ENCODE measurements at places on chromosomes 6 and 20. TPM values are rescaled to one million over a fixed set of nuclear protein-coding genes. Genes with fewer than 3 reads are reported as not detected.

The DNMT3B gene
- total RNA-seq, result 0.41 TPM

The ACOT13 gene
- 8.8 TPM for total RNA-seq

The C6orf58 gene
- not detected for total RNA-seq

The PNLDC1 gene
- 5.6 TPM for total RNA-seq

The MATN4 gene
- 0.34 TPM for total RNA-seq

The RALGAPA2 gene
- 53.2 TPM for total RNA-seq

The GFOD1 gene
- total RNA-seq, result 10.0 TPM

The CD24 gene
- 59.4 TPM for total RNA-seq

The APCDD1L gene
- total RNA-seq, result 0.46 TPM

- H3K4me1 ChIP-seq, result no peaks in the 10 kb centered on the region
- H3K4me3 ChIP-seq, result no peak overlapping the region
- no peaks in the 10 kb centered on the region for H3K27me3 ChIP-seq
- no peaks in the 10 kb centered on the region for H3K36me3 ChIP-seq
These were observed 479.1 kb upstream of the GJE1 start for GRCh38 chr6:141653590-141653989.

DNA sequence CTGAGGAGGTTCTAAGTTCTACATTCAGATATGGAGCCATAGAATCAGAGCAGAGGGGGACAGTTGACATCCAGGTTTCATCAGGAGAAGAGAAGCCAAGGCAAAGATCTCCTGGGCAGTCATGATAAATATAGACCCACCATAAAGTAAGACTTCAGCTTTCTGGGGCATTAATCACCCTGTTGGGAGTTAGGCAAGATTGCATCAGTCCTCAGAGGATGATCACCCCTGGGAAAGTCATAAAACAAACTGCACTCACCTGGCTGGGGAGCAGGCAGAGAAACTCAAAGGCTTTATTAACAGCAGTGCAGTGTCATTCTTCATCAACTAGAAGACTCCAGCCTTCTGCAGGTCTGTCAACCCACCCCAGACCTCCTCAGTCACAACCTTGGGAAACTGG, 301.3 kb upstream of the JARID2 start:
- H3K27ac ChIP-seq, result no peak overlapping the region
- no peaks in the 10 kb centered on the region for H3K36me3 ChIP-seq
- no peak for DNase-seq
- no peaks in the 10 kb centered on the region for H3K27me3 ChIP-seq

GRCh38 chr20:59004493-59004762, 2.6 kb downstream of the CTSZ start:
- no peaks in the 10 kb centered on the region for H3K27me3 ChIP-seq
- no peak for DNase-seq
- H3K4me3 ChIP-seq, result no peak overlapping the region
- peaks cover 8% of the 10 kb centered on the region for H3K36me3 ChIP-seq

- no peak overlapping the region for H3K4me3 ChIP-seq
- H3K4me1 ChIP-seq, result no peaks in the 10 kb centered on the region
- H3K27ac ChIP-seq, result no peak overlapping the region
- DNase-seq, result no peak
These were observed 252.0 kb upstream of the FLRT3 start for GRCh38 chr20:14589383-14589782.

- H3K27me3 ChIP-seq, result no peaks in the 10 kb centered on the region
- no peak overlapping the region for H3K27ac ChIP-seq
- DNase-seq, result peak; percentile 41
- H3K4me3 ChIP-seq, result no peak overlapping the region
- H3K4me1 ChIP-seq, result peaks cover 8% of the 10 kb centered on the region
These were observed 46.1 kb downstream of the LYRM4 start for GRCh38 chr6:5214570-5215052.

DNA sequence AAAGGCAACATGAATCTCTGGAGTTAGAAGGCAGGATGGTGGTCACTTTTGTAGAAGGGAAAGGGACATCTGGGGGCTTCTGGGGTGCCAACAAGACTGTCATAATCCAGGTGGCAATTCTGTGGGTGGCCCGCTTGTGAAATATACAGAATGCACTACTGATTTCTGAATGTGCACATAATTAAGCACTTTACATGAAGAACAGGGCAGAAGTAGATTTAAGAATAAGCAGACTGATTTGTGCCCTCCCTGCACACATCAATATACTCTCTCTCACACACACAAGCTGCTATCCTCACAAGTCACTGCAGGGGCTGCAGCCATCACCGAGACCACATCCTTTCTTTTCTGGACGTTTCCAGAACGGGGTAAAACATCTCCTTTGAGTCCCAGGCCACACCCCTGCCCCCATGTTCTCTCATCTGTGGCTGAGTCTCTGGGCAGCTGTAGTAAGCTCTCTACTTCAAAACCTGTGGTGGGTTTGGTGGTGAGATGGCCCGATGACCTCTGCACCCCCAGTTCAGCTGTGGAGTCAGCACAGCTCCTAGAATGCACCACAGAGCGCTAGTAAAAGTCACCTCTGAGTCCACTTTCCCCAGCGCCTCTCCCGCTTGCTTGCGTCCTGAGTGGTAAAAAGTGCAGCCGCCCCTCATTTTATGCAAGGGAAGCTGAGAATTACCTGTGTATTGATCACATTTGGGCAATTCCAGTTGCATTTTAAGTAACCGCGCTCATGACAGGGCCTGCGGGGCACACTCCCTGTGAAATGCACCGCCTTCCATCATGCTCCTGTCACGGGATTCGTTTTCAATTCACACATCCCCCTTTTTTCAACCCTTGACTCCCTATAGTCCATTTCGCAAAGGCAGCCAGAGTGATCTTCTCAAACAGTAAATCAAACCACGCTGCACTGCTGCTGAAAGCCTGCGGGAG, 115.5 kb downstream of the NFATC2 start:
- H3K4me1 ChIP-seq, result no peaks in the 10 kb centered on the region
- no peak for DNase-seq
- H3K27ac ChIP-seq, result no peak overlapping the region
- H3K27me3 ChIP-seq, result no peaks in the 10 kb centered on the region
- no peak overlapping the region for H3K4me3 ChIP-seq

- H3K27ac ChIP-seq, result no peak overlapping the region
- H3K27me3 ChIP-seq, result no peaks in the 10 kb centered on the region
- no peaks in the 10 kb centered on the region for H3K4me1 ChIP-seq
- no peak for DNase-seq
- H3K36me3 ChIP-seq, result no peaks in the 10 kb centered on the region
These were observed 32.9 kb upstream of the RPL7L1 start for GRCh38 chr6:42846505-42846904.

- no peaks in the 10 kb centered on the region for H3K4me1 ChIP-seq
These were observed 65.0 kb downstream of the KIZ start for GRCh38 chr20:21190869-21191268.

DNA sequence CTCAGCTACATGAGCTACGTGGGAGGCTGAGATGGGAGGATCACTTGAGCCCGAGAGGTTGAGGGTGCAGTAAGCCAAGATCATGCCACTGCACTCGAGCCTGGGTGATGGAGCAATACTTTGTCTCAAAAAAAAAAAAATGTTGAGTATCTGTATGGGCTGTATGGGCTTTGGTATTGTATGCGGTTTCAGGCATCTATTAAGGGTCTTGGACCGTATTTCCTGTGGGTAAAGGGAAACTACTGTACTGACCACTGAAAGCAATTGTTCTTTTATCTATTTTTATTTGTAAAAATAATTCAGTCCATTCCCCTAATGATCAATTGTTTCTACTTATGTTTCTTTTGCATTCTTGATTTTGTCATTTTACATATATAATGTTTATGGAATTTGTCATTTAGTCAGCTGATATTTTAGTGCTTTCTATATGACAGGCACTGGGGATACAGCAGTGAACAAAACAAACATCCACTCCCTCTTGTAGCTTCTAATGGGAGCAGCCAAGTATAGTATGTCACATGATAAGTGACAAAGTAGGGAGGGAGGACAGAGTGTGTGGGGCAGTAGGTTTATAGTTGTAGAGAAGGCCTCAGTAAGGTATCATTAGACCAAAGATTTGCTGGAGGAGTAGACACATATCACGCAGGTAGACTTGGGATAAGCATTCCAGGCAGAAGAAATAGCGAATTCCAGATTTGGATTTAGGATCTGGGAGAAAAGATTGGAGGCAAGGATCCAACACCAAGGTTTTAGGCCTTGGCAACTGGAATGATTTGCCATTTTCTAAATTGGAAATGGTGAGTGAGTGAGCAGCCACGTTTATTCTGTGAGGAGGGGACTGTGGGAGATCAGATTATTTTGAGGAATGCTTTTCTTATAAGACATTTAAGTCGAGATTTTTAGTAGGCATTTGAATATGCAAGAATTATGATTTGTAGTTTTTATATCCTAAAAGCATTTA, 6.0 kb downstream of the PCMT1 start:
- no peak overlapping the region for H3K27ac ChIP-seq
- no peak overlapping the region for H3K4me3 ChIP-seq
- H3K4me1 ChIP-seq, result no peaks in the 10 kb centered on the region
- no peak for DNase-seq

DNA sequence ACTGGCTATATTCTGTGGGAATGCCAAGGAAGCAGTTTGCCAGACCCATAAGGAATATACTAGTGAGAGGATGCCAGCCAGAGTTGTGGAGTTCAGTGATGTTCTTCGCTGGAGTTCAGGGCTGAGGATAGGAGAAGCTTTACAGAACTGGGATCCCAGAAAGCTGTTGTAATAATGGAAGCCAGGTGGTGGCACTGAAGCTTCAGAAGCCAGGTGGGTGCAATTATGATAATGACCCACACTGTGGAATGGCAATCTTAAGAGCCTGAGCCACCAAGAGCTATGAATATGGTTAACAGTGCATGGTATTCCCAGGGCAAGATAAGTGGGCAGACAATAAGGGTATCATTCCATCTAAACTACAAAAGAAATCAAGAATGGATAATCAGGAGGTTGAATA, 25.1 kb upstream of the ENPP1 start:
- no peaks in the 10 kb centered on the region for H3K36me3 ChIP-seq
- DNase-seq, result no peak
- H3K27ac ChIP-seq, result no peak overlapping the region
- H3K4me3 ChIP-seq, result no peak overlapping the region
- no peaks in the 10 kb centered on the region for H3K4me1 ChIP-seq

GRCh38 chr20:57605045-57605444, 15.2 kb downstream of the ZBP1 start:
- H3K4me3 ChIP-seq, result no peak overlapping the region
- no peaks in the 10 kb centered on the region for H3K4me1 ChIP-seq
- no peak for DNase-seq
- no peak overlapping the region for H3K27ac ChIP-seq

- H3K4me3 ChIP-seq, result no peak overlapping the region
- no peaks in the 10 kb centered on the region for H3K27me3 ChIP-seq
- no peak overlapping the region for H3K27ac ChIP-seq
- no peaks in the 10 kb centered on the region for H3K36me3 ChIP-seq
- no peaks in the 10 kb centered on the region for H3K4me1 ChIP-seq
- DNase-seq, result no peak
These were observed 6.0 kb downstream of the CD83 start for GRCh38 chr6:14123386-14124111.

DNA sequence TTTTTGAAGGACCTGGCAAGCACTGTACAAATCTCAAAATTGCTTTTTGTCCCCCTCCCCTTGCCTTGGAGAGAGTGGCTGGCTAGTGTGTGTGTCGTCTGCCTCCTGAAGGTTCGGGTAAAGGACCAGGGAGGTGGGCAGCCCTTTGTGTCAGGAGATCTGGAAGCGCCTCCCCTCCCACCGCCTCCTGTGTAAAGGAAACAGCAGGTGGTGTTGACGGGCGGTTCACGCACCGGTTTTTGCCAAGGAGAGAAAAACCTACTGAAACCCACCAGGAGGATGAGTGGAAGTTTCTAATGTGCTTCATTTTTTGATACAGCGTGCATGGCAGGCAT, 1.2 kb downstream of the ENTPD6 start:
- H3K27me3 ChIP-seq, result no peaks in the 10 kb centered on the region
- H3K36me3 ChIP-seq, result no peaks in the 10 kb centered on the region
- H3K27ac ChIP-seq, result peak overlapping the region; percentile 95
- H3K4me1 ChIP-seq, result peaks cover 4% of the 10 kb centered on the region

- no peaks in the 10 kb centered on the region for H3K27me3 ChIP-seq
- H3K27ac ChIP-seq, result no peak overlapping the region
- H3K4me1 ChIP-seq, result no peaks in the 10 kb centered on the region
- DNase-seq, result no peak
- H3K4me3 ChIP-seq, result no peak overlapping the region
These were observed 70.3 kb downstream of the SESN1 start for GRCh38 chr6:109024368-109024767.

DNA sequence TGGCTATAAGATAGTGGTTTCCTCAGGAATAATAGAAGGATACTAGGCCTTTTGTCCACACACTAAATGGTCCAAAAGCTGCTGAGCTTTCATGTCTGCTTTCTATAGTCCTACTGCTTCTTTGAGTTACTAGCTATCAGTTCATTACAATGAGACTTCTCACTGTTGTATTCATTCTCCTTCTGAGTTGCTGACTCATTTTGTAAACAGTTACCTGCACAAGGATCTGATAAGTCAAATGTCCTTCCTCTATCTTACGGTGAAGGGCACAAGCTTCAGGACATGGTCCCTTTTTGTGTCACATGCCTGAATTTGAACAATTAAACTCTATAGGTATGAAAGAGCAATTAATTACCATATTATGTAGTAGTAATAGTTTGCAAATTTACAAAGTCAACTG, 90.5 kb downstream of the MAN1A1 start:
- H3K4me3 ChIP-seq, result no peak overlapping the region
- no peaks in the 10 kb centered on the region for H3K36me3 ChIP-seq
- no peaks in the 10 kb centered on the region for H3K4me1 ChIP-seq
- no peak overlapping the region for H3K27ac ChIP-seq
- no peak for DNase-seq

- no peaks in the 10 kb centered on the region for H3K27me3 ChIP-seq
- H3K27ac ChIP-seq, result peak overlapping the region; percentile 86
- H3K36me3 ChIP-seq, result no peaks in the 10 kb centered on the region
- DNase-seq, result no peak
- no peaks in the 10 kb centered on the region for H3K4me1 ChIP-seq
These were observed 2.3 kb downstream of the E2F3 start for GRCh38 chr6:20403766-20404640.

DNA sequence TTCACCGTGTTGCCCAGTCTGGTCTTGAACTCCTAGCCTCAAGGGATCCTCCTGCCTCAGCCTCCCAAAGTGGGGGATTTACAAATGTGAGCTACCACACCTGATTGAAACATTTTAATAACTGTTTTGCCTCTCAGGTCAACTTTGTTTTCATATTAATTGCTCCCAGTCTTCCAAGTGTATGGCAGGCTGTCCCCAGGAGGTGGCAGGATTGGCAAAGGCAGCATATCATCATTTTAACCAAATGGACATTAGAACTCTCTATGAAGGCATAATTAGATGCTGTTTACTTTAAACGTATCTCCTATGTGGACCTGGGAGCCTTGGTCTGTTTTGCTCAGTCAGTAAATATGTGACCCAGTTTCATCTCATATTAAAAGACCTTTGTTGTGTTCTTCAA, 59.2 kb upstream of the CSE1L start:
- H3K4me1 ChIP-seq, result no peaks in the 10 kb centered on the region
- no peak overlapping the region for H3K27ac ChIP-seq
- no peak for DNase-seq
- no peaks in the 10 kb centered on the region for H3K27me3 ChIP-seq
- no peak overlapping the region for H3K4me3 ChIP-seq
